NCI-H1436 treated with DMSO at 0.1 percent for 48 hours (cell line): ENCODE measurements at places on chromosomes 7 and 10.

GRCh38 chr10:51588984-51589383 lies 110.4 kb downstream of the CSTF2T start:
- DNase-seq = no peak

DNA sequence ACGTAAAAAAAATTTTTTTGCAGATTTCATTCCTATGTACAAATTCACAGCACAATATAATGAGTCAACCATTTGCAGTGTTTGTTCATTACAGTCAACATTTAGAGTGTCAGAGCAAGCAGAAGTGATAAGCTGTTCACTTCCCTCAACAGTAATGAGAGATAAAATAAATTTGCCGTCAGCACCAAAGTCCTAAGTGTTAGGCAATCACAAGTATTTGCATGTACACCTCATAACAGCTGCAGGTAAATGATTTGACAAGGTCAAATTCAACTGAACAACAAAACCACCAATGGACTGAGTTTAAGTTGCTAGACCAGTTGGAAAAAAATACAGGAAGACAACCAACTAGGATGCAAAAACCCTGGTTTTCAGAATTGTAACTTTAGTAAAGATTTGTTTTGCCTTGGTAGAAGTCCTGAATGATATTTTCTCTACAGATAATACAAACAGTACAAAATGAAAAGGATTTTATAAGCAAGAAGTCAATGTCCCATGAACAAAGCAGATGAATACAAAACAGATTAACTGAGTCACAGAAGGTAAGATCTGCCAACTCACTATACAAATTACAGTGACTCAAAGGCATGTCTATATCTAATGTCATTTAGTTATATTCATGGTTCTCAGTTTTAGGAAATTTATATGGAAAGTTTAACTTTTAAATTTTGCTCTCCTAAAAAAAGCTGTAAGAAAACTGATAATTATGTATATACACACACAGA lies 10.4 kb downstream of the RAPGEF5 start:
- peak; percentile 36 for DNase-seq

- no peak for DNase-seq
Observed at GRCh38 chr10:5666008-5666840, at the start of gene ASB13. ASB13 (minus strand) TSS chr10:5666595; CDS start chr10:5666551, 44 bp downstream.

- no peak for DNase-seq
Observed at GRCh38 chr7:128458956-128459355, 3.3 kb downstream of the HILPDA start.

GRCh38 chr7:143811-144453 lies 48.4 kb upstream of the FAM20C start:
- no peak for DNase-seq

DNA sequence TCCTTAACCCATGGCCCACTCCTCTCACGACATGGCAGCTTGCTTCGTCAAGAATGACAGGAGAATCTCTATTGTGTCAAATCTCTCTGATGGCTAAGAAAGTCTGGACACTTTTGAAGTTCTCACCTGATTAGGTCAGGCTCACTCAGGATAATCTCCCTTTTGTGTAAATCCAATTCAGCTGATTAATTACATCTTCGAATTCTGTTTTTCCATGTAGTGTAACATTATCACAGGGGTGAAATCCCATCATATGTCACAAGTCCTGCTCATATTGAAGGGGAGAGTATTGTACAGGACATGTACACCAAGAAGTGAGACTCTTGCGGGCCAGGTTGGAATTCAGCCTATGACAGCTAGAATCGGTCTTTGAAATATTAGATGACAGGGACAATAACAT lies 16.2 kb upstream of the OR6B1 start:
- DNase-seq = no peak

DNA sequence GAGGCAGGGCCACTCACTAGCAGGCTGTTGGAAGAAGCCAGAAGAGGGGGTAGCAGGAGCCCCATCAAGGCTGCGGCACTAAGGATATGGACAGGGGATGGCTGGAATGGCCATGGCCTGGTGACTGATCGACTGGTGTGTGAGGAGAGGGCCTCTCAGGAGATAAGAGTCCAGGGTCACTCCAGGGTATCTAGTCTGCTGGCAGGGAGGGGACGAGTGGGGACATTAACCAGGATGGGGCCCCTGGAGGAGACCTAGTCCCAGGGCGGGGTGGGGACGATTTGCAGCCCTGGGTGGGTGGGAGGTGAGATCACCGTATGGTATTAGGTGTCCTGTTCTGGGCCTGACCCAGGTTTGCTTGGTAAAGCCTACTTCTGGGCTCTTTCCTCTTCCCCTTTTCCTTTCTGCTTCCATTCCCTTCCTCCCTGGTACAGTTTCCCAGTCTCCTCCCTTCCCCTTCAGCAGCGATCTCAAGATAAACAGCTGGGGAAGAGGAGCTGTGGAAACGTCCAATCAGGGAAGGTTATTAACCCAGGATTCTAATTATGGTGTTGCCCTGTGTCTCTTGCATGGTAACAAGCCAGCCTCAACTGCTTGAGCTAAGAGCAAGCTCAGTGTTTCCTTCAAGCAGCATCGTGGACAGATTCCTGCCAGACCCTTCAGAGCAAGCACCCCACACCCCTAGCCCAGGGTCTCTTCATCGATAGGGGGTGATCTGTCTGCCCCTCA lies 233.2 kb downstream of the RPS24 start:
- DNase-seq = no peak

DNA sequence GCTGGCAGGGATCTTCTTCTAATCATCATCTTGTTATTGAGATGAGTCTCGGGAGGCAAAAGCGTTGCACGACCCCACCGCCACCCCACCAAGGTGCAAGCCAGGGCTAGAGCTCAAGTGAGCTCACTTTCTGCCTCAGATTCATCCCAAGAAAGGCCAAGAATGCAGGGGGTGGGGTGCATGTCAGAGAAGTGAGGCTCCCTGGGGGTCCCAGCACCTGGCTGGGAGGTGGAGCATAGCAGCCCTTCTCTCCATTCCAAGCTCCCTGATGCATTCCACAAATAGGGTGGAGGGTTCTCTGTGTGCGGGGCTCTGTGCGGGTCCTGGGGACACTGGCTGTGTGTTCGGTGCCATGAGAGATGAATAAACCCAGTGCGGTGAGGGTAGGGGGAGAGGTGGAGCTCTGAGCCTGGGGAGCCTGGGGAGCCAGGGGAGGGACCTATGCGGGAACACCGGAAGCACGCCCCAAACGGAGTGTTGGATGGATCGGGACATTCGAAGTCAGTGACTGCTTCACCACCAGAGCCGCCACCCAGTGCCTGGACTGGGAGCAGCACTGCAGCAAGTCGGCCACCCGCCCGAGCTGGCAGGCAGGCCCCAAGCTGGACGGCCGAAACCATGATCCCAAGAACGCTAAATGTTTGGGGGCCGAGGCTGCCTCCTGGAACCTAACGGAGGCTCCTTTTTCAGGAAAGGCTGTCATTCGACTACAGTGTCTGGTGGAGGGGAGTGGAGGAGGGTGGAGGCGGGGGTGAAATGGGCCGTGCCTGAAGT lies 17.9 kb upstream of the HMX3 start:
- DNase-seq = no peak

GRCh38 chr10:73991884-73992245 lies 6.1 kb upstream of the VCL start:
- no peak for DNase-seq

GRCh38 chr7:158469396-158470051 lies 118.1 kb downstream of the PTPRN2 start:
- no peak for DNase-seq

- DNase-seq = no peak
Observed at GRCh38 chr7:50751146-50751545, 31.6 kb downstream of the GRB10 start.

GRCh38 chr7:45881759-45882464 lies 6.4 kb upstream of the IGFBP1 start:
- DNase-seq = no peak

- no peak for DNase-seq
Observed at GRCh38 chr10:7243873-7244272, 167.0 kb downstream of the SFMBT2 start.

DNA sequence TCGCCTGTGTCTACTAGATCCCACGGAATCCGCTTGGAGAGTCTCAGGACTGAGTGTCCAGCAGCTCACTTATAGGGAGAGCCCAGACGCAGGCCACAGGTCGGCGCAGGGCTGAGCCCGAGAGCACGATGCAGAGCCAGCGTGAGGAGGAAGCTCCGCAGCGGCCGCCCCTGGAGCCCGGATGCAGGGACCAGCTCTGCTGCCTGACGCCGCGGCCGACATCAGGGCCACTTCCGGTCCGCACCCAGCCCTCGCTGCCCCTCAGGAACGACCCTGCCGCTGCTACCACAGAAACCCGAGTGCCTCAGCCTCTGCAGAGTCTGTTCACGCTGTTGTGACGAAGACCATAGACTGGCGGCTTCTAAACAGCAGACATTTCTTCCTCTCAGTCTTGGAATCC lies 275.8 kb upstream of the PPP2R2D start:
- DNase-seq = no peak

GRCh38 chr10:102507521-102507920 lies 3.7 kb downstream of the SUFU start:
- no peak for DNase-seq

DNA sequence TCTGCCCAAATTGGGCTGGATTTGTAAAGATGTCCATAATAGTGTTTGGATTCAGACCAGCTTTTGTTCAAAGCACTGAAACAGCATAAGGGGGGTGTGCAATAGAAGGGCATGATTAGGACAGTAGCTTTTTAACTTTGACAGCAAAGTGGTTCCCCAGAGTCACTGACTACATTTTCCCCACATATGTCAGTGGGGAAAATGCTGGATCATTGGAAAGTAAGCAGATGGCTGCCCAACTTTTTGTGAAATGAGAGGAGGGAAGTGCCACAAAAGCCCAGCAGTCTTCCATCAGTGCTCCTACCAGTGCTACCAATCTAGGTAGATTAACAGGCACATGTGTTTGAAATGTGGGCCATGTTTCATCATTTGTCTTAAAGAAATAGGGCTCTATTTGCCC lies 162.8 kb downstream of the FZD1 start:
- no peak for DNase-seq

- no peak for DNase-seq
Observed at GRCh38 chr7:155951554-155952158, 139.4 kb upstream of the SHH start.

DNA sequence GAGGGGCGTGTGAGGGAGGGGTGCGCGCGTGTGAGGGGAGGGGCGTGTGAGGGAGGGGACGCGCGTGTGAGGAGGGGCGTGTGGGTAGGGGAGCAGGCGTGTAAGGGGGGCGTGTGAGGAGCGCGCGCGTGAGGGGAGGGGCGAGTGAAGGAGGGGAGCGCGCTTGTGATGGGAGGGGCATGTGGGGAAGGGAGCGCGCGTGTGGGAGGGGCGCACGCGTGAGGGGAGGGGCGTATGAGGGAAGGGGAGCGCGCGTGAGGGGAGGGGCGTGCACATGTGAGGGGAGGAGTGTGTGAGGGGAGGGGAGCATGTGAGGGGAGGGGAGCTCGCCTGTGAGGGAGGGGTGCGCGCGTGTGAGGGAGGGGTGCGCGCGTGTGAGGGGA lies 19.1 kb downstream of the MXI1 start:
- no peak for DNase-seq

- DNase-seq = no peak
Observed at GRCh38 chr10:72228318-72228751, 12.3 kb upstream of the ASCC1 start.

DNA sequence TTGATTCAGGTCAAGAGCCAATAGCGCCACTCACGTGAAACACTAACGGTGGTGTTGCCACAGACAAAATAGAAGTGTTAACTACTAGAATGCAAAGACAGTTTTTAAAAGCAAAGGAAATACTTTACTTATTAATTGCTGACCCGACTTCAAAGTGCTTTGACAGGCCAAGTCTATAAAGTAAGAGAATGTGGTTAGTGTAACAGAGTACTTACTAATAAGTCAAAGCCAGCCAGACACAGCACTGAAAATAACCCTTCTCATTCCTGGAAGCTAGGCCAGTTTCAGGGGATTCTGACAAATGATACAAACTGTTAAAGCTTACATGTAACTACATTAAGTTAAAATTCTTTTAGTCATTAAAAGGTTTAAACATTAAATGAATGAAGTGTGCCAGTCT lies 50.3 kb downstream of the ENO4 start:
- no peak for DNase-seq
